NCI-H1930 (cell line): ENCODE measurements at places on chromosomes 2 and 18.

- DNase-seq, result no peak
These were observed 107.4 kb downstream of the TMEM200C start for GRCh38 chr18:5787936-5788335.

DNA sequence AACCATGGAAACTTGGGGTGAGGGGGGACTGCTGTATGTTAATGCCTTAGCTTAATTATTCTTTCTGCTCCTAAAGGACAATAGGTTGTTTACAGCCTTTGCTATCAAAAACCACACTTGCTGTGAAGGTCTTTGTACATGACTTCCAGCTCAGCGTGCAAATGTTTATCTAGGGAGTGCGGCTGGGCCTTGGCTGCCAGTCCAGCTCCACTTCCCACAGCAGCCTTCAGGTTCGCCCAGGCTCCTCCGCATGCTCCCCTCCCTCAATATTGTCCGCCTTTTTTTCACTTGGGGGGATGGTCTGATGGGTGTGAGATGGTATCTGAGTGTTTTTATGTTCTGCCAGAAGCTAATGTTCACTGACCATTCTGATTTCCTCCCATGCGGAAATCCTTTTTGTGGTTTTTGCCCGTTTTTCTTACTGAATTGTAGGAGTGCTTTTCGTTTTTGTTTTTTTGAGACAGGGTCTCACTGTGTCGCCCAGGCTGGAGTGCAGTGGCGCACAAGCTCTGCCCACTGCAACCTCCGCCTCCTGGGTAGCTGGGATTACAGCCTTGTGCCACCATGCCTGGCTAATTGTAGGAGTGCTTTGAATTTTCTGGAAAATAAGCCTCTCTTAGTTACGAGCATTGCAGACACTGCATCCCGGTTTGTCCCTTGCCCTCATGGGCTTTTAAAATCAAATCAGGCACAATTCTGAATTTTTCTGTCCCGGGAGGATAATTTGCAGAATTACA lies 28.8 kb downstream of the SH3BP4 start:
- no peak for DNase-seq

- DNase-seq, result no peak
These were observed 594.8 kb upstream of the ZEB2 start for GRCh38 chr2:145114726-145115125.

- DNase-seq, result no peak
These were observed 89.0 kb downstream of the SEMA4F start for GRCh38 chr2:74743039-74743438.

GRCh38 chr18:59002974-59003594 lies 136.6 kb upstream of the SEC11C start:
- no peak for DNase-seq
